GM23338 (cell line): ENCODE measurements at places on chromosomes 1 and 21. TPM values are rescaled to one million over a fixed set of nuclear protein-coding genes. Genes with fewer than 3 reads are reported as not detected.

Gene RIIAD1
- polyA plus RNA-seq = not detected in 2 replicates

Gene SPRR2E
- not detected in 2 replicates for polyA plus RNA-seq

Gene OPTC
- 0.26 and 0.50 TPM in 2 replicates for polyA plus RNA-seq

Gene TPR
- polyA plus RNA-seq = 164 and 220 TPM in 2 replicates

Gene DCAF8
- 44.1 and 55.0 TPM in 2 replicates for polyA plus RNA-seq

Gene GOLT1A
- 7.2 and 10.7 TPM in 2 replicates for polyA plus RNA-seq

Gene FCRL2
- not detected in 2 replicates for polyA plus RNA-seq

Gene TMPRSS2
- polyA plus RNA-seq = 1.6 and 2.3 TPM in 2 replicates
